LHCN-M2 (cell line): ENCODE measurements at places on chromosomes 5 and 9.
A peak's percentile ranks its signal among the peaks of the same experiment; 100 is the strongest.

- DNase-seq = no peak
Measured at GRCh38 chr9:77759391-77759790, 111.3 kb upstream of the GNA14 start.

GRCh38 chr5:92922231-92922967 is 658.6 kb downstream of the NR2F1-AS1 start:
- DNase-seq = peak; percentile 44

DNA sequence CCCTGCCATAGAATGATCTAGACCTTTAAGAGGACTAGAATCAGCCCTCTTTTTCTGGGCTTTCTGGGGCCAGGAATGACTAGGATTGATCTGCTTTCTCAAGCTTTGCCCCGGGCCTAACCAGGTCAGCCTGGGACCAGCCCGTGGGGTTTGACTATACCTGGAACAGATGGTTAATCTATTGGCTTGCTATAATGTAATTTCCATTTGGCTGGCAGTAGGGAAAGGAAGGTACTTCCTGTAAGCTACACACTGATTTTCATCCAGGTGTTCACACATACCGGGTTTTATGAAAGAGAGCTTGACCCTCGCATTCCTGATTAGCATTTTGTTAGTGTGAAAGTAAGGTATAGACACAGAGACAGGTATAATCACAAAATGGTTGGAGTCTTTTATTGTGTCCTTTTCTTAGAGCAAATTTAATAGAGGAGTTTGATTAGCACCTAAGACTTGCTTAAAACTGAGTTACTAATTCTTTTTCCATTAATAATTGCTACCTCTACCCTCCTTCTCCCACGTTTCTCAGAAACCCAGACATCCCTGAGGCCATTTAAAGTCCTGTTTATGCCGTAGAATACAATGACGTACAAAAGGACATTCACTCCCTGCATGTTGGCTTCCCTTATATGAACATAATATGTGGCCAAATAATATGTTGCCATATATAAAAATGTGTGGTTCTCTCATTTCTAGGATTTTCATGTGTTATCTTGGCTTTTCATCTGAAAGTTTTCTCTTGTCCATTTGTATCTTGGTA is 17.3 kb downstream of the LNPEP start:
- DNase-seq = no peak

GRCh38 chr5:66230551-66230950 is 86.5 kb downstream of the SREK1 start:
- DNase-seq = peak; percentile 21

- peak; percentile 36 for DNase-seq
Measured at GRCh38 chr5:89729623-89730301, 679.8 kb downstream of the CETN3 start.

- DNase-seq = no peak
Measured at GRCh38 chr5:11044581-11044980, 283.5 kb upstream of the DAP start.

GRCh38 chr5:137560420-137560819 is 61.3 kb upstream of the SPOCK1 start:
- no peak for DNase-seq

GRCh38 chr9:37511016-37512010 is 25.6 kb downstream of the POLR1E start:
- DNase-seq = no peak

- DNase-seq = no peak
Measured at GRCh38 chr9:112295174-112295573, 38.2 kb downstream of the PTBP3 start.

- DNase-seq = no peak
Measured at GRCh38 chr9:4066120-4066519, 233.7 kb downstream of the GLIS3 start.

DNA sequence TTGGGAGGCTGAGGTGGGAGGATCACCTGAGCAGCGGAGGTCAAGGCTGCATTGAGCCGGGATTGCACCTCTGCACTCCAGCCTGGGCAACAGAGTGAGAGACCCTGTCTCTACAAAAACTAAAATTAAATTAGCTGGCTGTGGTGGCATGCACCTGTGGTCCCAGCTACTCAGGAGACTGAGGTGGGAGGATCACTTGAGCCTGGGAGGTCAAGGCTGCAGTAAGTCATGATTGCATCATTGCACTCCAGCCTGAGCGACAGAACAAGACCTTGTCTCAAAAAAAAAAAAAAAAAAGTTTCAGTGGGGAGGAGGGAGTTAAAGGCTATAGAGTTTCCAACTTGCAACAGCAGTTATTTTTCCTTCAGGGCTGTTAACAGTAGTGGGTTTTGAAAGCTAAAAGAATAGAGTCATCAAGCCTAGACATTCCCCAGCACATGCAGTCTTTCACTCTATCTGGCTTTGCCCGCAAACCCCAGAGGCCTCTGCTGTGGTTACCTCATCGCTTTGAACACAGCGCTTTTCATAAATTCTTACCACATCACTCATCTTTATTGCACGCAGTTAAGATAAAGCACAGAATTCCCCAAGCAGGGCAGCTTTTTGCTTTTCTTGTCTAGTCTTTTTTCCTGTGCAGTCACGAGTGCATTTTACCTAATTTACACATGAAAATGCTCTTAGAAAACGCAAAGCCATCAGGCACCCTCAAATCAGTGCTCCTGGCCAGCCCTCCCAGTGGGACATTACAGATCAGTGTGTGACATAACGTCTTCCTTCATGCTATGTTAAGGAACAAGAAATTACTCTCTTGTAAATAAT is 8.7 kb upstream of the SLC2A8 start:
- DNase-seq = peak; percentile 98

GRCh38 chr5:151257731-151258181 is 4.8 kb downstream of the GM2A start:
- DNase-seq = no peak

- no peak for DNase-seq
Measured at GRCh38 chr5:14445576-14446290, 135.9 kb upstream of the OTULINL start.

DNA sequence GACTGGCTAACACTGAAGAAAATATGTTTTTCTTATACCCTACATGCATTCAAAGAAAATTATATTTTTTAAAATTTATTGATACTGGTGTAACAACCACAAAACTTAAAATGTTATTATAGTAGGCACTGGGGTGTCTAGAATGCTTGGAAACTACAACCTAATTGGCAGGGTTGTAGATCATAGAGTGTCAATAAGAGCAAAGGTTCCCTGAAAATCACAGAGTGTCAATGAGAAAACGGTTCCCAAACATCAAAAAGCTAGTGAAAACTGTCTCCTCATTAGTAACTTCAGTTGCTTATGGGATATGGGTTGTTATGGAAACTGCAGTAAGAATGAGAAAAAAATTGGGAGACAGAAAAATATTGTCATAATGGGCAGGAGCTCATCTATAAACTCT is 214.4 kb upstream of the CCNG1 start:
- DNase-seq = no peak

- DNase-seq = no peak
Measured at GRCh38 chr5:158039441-158039840, 180.5 kb upstream of the CLINT1 start.

DNA sequence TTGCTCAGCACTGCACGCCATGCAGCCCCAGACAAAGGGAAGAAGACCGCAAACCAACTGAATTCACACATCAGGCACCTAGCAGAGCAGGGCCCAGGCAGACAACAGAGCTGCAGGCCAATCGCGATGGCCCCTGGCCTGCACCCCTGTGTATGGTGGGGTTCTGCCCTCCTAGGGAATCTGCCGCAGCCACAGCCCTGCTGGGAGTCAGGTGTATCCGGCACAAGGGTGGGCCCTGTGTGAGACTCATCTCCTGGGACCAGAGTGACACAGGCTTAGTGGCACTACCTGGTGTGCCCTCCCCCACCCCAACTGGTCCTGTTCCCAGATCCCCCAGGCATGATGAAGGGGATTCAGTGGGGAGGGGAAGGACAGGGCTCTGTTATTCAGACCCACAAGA is 122.8 kb downstream of the ATPSCKMT start:
- DNase-seq = no peak

- no peak for DNase-seq
Measured at GRCh38 chr5:127673117-127673800, 24.4 kb downstream of the CTXN3 start.

DNA sequence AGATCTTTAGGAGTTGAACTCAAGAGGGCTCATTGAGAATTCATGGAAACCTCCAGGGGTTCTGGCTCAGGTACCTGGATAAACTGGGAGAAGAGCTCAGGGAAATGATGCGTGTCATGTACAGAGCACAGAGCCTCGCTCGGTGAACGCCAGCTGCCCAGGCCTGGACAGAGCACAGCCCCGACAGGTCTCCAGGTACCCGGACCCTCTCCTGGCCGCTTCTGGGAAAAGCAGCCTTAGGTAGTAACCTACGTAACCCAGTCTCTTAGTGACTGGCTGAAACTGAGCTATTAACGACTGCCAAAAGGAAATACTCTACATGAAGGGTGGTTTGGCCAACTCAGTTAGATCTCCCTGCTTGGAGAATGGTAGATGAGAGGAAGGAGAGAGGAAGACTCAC is 157.4 kb downstream of the TTLL11 start:
- no peak for DNase-seq

- DNase-seq = no peak
Measured at GRCh38 chr9:7176561-7176960, 418.8 kb downstream of the KDM4C start.

- no peak for DNase-seq
Measured at GRCh38 chr5:14218011-14218410, 74.9 kb downstream of the TRIO start.
